ENCODE measurements at places on chromosomes 6 and 20. TPM values are rescaled to one million over a fixed set of nuclear protein-coding genes. Genes with fewer than 3 reads are reported as not detected.

DNA sequence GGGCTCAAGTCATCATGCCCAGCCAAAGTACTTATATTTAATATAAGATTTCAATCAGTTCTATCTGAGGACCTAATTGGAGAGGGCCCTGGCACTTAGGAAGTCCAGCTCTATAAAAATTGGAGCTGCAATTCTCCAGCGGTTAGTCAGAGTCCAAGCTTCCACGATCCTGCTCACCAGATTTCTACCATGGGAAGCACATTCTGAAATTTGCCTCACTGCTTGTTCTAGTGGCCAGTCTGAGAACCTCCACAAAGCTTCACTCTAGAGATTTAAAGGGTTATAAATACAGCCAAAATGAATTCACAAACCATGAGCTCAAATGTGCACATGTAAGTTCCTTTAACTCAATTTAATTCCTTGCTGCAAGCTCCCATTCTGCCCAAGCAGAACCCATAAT, 33.5 kb downstream of the PNLDC1 start:
- H3K27me3 ChIP-seq: no peaks in the 10 kb centered on the region
- H3K36me3 ChIP-seq: no peaks in the 10 kb centered on the region
- peaks cover 3% of the 10 kb centered on the region for H3K4me1 ChIP-seq
- DNase-seq: no peak

GRCh38 chr6:144931172-144932035, 646.3 kb downstream of the UTRN start:
- no peaks in the 10 kb centered on the region for H3K36me3 ChIP-seq
- H3K27ac ChIP-seq: no peak overlapping the region
- H3K27me3 ChIP-seq: no peaks in the 10 kb centered on the region
- DNase-seq: no peak

Gene FOXC1
- 2.4 TPM for total RNA-seq

DNA sequence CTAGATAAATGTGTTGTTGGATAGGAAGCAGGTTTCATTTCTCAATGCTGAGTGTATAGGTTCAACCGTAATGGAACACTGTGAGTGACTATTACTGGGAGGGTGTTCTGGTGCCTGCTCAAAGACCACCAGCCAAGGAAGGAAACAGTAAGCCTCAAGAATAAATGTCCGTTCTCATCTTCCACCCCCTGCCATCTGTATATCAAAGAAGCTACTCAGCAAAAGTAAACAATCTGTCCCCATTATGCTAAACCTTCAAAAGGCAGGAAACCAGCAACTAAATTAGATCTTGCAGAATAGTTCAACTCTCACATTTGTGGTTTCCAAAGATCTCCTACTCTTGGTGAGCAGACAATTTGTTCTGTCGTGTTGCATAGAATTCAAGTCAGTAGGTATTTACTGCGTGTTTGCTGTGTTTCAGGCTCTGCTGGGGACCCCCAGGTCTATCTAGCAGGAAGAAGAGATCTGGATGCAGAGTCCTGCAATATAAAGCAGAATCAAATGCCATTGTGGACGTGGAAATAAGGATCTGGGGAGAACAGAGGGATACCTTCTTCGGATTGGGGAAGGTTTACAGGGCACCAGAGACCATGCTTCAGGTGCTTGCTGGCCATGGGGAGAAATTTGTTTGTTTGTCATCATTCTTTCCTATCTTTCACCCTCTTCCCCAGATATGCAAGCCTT, 87.3 kb downstream of the SCML4 start:
- H3K4me3 ChIP-seq: no peak overlapping the region
- no peaks in the 10 kb centered on the region for H3K27me3 ChIP-seq

Gene TNFRSF21
- total RNA-seq: 35.0 TPM

Gene PRDM13
- total RNA-seq: not detected

- H3K4me3 ChIP-seq: no peak overlapping the region
- H3K36me3 ChIP-seq: no peaks in the 10 kb centered on the region
- H3K4me1 ChIP-seq: no peaks in the 10 kb centered on the region
- H3K27ac ChIP-seq: no peak overlapping the region
- DNase-seq: no peak
Observed at GRCh38 chr6:151376440-151376839, 14.9 kb downstream of the ZBTB2 start.

DNA sequence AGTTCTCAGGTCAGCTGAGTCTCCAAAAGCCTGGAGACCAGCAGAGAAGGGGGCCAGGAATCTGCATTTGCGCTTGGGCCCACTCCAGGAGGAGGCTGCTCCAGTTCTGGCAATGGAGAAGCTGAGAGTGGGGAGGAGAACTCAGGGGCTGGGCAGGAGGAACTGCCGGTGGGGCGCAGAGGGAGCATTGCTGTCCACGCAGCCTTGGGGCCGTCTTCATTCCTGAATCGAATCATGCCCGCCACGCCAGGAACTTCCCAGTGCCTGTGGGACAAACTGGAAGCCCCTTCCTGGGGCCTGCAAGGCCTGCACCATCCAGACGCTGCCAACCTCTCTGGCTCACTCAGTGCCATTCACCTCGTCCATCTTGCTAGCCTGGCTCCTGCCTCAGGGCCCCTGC, 16.9 kb downstream of the RAB44 start:
- no peaks in the 10 kb centered on the region for H3K4me1 ChIP-seq
- H3K4me3 ChIP-seq: no peak overlapping the region
- no peak overlapping the region for H3K27ac ChIP-seq

DNA sequence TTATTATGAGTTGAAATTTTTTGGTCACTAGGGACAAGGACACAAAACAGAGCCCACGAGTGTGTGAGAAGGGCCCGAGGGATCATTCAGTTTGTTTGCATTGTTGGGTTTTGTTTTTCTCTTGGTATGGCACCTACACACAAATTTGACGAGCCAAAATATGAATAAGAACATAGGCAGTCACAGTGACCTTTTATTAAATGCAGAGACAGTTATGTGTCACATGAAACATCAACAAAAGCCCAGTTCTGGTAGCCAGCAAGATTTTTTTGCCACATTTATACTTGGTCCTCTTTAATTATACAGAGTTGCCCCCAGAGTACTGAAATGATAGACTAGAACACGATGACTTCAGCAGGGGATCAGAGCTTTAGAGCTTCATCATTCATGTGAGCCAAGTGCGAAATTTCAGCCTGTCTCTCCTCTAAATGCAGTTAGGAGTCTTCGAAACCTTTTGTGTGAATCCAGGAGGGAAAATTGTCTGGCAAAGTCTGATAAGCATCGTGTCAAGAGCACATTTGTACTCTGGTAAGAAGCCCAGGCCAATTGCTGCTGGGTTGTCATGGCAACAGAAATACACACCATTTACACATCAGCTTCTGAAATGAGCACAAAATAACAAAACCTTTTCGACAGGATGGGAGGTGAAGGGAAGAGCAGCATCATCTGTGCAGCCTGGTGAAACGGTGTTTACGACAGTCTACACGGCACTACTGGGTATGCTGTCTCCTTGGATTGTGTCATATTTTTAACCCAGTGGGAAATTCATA, 79.2 kb upstream of the RIPOR2 start:
- no peak overlapping the region for H3K4me3 ChIP-seq
- H3K27ac ChIP-seq: no peak overlapping the region
- no peaks in the 10 kb centered on the region for H3K27me3 ChIP-seq
- no peaks in the 10 kb centered on the region for H3K36me3 ChIP-seq
- DNase-seq: no peak

Gene EEF1A1
- 10,343 TPM for total RNA-seq

Gene CFAP61
- 0.29 TPM for total RNA-seq

Gene BMP2
- total RNA-seq: 6.8 TPM

DNA sequence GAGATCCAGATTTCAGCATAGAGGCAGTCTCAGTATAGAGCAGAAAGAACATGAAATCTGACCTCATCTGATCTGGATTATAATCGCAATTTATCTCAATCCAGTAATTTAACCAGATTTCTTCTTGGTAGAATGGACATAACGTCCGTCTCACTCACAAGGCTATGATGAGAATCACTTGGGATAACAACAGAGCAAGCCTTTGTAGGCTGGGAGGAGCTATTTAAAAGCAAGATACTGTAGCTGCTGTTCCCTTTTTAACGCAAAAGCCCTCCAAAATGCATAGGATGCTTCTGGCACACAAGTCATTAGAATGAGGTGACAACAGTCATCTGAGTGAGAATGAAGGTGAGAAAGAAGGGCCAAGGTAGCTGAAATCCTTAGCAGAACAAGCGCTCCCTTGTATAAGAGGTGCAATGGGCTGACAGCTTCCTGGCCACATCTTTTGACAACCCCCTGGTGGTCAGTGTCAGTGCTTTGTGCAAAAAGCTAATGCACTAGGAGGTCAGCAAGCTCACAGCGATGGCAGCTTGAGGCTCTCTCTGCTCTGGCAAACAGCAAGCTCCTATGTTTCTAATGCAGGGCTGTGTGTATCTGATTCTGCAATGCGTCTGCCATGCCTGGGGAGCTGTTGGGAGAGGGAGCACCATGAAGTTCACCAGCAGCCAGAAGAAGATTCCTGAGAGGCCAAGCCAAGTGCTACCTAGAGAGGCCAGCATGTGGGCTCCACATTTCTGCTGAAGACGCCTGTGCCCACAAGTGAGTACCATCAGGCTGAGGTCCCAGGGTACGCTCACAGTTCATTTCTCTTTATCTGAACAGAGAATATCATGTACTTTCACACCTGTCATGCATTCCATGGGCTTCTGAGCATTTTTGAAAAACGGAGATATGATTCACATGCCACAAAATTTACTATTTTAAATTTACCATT, 16.2 kb downstream of the METTL24 start:
- H3K36me3 ChIP-seq: no peaks in the 10 kb centered on the region
- no peak overlapping the region for H3K27ac ChIP-seq
- H3K27me3 ChIP-seq: no peaks in the 10 kb centered on the region
